ENCODE measurements at places on chromosomes 5 and 9. TPM values are rescaled to one million over a fixed set of nuclear protein-coding genes. Genes with fewer than 3 reads are reported as not detected.

- DNase-seq = peak; percentile 73
These were observed 60.1 kb upstream of the GNE start for GRCh38 chr9:36318212-36318802.

DNA sequence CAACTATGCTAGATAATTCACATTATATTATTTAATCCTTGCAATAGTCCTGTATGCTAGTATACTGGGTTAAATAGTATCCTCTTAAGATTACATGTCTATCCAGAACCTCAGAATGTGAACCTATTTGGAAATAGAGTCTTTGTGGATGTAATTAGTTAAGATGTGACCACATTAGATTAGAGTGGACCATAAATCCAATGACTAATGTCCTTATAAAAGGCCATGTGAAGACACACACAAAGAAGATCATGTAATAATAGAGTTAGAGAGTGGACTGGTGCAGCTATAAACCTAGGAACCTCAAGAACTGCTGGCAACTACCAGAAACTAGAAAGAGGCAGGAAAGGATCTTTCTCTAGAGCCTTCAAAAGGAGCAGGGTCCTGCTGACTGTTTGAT, 263.6 kb upstream of the PTGER4 start:
- no peak for DNase-seq

DNA sequence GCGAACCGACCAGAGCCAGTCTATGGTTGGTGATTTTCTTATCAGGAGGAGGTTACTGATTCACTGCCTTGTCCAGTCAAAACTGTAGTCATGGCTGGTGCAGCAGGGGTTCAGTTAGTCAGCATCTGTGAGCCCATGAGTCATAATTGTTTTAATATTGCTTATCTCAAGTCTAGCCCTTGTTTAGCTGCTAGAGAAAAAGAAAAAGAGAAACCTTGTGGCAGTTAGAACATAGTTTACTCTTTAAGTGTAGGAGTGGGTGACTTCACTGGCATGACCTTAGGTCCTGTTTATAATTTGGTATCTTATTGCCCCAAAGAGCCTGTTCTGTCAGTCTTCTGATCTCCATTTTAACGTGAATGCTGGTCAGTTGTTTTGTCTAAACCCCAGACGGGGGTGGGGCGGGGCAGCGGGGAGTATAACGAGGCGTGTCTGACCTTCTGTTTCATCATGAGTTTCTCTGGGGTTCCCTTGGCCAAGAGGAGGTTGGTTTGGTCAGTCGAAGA, 76.9 kb upstream of the NFIL3 start:
- no peak for DNase-seq

DNA sequence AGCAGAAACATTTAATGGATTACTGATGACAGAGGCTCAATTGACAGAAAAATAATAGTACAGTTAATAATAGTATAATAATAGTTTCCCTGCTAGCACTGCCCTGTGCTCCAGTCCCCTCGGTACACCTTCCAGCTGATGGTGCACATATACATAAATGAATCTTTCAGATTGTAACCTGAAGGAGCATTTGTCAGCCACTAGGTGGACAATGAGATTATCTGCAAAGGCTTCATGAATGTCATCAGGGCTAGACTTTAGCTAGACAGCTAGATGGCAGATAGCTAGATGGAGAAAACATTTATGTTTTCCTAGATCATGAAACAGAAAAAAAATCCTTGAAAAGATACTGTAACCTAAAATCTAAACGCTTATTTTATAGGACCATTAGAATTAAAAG, 304.4 kb upstream of the SMC2 start:
- no peak for DNase-seq

- DNase-seq = peak; percentile 45
These were observed 165.6 kb upstream of the IER5L start for GRCh38 chr9:129343424-129344375.

DNA sequence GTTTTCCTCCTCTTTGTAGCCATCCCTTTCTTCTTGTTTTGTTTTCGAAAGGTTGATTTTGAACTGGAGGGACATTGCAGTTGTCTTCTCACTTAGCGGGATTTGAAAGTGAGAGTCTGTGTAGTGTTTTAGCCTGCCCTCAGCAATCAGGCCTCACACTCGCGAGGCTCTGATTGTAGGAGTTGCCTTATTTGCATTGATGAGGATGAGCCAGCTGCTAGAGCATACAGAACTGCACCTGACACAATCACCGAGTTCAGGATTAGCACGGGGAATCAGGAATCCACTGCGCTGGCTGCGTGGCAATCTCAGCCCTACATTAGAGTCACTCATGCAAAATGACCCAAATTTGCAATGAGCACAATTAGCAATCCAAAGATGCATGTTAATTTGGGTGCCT, 122.5 kb upstream of the TMEM161B start:
- no peak for DNase-seq

- peak; percentile 27 for DNase-seq
These were observed 148.1 kb downstream of the PDE4D start for GRCh38 chr5:59745415-59745863.

- no peak for DNase-seq
These were observed 51.7 kb upstream of the SLC27A6 start for GRCh38 chr5:128913551-128913950.

GRCh38 chr9:134060546-134060945, 7.3 kb downstream of the BRD3 start:
- DNase-seq = no peak

GRCh38 chr9:114383521-114384231, 4.1 kb downstream of the AKNA start:
- DNase-seq = no peak

DNA sequence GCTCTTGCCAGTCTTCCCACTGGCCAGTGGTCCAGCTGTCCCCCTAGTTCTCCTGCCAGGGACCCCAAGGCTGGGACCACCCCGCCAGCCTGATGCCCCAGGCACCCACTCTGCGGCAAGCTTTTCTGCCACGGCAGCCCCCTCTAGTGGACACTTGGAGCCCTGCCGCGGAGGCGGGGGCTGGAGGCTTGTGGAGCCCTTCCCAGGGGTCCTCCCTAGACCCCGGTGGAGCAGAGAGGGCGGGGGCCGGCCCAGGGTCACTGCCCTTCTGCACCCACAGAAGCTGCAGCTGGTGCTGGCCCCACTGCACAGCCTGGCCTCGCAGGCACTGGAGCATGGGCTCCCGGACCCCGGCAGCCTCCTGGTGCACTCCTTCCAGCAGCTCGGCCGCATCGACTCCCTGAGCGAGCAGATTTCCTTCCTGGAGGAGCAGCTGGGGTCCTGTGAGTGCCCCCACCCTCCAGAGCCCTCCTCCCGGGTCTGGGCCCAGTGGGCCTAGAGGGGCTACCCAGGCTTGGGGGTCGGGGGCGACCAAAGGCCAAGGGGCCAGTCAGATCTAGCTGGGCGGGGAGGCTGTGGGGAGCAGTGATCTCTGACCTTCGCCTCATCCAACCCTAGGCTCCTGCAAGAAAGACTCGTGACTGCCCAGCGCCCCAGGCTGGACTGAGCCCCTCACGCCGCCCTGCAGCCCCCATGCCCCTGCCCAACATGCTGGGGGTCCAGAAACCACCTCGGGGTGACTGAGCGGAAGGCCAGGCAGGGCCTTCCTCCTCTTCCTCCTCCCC, 9.1 kb downstream of the EGFL7 start:
- DNase-seq = no peak

- DNase-seq = no peak
These were observed 97.8 kb downstream of the GPR21 start for GRCh38 chr9:123131258-123131657.

The ANKRD34B gene
- not detected for total RNA-seq

The SLC22A4 gene
- 1.3 TPM for total RNA-seq

The FYB1 gene
- total RNA-seq = 6.1 TPM

The PRDM9 gene
- not detected for total RNA-seq

The PALM2AKAP2 gene
- 0.69 TPM for total RNA-seq

The CDC20B gene
- not detected for total RNA-seq

The RAD50 gene
- total RNA-seq = 29.5 TPM
